ENCODE measurements at places on chromosomes 1 and 21. TPM values are rescaled to one million over a fixed set of nuclear protein-coding genes. Genes with fewer than 3 reads are reported as not detected.
A peak's percentile ranks its signal among the peaks of the same experiment; 100 is the strongest.

DNA sequence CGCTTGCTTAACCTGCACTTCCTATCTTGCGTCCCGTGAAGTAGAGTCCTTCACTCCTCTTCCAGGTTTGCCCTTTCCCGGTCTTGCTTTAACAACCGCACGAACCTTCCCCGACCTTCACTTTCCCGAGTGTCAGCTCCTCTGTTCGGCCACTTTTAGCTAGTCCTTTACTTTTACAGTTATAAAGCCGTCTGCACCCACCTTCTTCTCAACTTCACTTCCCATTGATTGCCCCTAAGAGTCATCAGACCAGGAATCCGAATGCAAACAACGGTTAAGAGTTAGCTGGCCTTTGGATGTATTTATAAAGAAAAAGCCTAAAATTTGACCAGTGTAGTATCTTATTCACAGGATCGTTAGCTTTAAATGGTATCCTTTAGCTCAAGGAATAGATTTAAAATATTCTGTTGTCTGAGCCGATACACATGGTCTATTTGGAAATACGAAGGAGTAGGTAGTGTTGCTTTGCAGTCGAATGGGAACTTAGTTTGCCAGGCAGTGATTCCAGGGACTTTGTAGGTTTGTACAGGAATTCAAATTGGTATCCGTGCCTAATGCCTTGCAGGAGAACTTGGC lies 1.4 kb downstream of the PPP2R5A start:
- no peak for DNase-seq

- no peak for DNase-seq
These were observed 12.7 kb downstream of the KYAT3 start for GRCh38 chr1:88979749-88980116.

DNA sequence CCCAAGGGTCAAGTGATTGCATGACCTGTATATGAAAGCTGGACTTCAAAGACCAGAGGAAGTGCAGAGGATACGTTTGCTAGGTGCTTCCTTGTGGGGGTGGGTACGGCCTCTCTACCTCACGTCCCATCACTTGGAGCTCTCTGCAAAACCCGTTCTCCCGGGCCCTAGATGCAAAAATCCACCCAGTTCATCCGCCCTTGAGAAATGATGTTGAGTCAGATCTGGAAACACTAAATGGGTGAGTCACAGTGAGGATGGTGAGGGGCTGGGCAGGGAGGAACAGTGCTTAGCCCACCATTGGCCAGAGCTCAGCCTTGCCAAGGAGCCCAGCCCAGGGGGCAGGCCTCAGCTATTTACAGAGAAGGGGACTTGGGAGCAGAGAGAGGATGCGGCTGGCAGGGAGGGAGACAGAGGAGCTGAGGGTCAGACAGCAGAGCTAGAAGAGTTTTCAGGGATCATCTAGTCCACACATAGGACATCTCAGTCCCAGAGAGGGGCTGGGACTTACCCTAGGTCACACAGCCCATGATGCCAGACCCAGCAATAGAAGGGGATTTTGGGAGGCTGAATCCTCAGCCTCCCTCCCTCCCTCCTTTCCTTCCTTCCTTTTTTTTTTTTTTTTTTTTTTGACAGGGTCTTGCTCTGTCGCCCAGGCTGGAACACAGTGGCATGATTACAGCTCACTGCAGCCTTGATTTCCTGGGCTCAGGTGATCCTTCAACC lies 14.6 kb downstream of the ARHGEF10L start:
- no peak for DNase-seq

DNA sequence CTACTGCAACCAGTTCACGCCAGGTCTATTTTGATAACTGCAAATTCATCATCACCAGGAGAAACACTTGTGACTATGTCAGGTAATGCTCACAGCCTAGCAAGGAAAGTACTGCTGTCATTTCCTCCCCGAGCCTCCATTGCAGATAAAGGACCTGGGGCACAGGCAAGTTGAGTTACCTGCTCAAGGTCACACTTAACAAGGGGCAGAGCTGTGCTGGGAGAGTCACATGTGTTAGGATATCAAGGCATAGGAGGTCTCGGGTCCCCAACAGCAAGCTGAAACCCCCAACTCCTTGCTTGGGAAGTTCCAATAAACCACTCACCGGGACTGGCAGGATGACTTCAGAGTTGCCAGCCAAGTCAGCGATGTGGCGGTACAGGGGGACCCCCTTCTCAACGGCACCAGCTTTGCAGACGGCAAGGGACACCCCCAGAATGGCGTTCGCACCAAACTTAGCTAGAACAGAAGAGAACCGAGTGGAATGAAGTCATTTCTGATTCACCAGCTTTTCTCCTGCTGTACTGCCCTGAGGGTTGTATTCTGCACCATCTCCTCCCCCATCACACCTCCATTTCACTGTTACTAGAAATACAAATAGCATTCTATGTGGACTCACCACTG lies 11.6 kb downstream of the ENO1 start:
- DNase-seq = no peak

DNA sequence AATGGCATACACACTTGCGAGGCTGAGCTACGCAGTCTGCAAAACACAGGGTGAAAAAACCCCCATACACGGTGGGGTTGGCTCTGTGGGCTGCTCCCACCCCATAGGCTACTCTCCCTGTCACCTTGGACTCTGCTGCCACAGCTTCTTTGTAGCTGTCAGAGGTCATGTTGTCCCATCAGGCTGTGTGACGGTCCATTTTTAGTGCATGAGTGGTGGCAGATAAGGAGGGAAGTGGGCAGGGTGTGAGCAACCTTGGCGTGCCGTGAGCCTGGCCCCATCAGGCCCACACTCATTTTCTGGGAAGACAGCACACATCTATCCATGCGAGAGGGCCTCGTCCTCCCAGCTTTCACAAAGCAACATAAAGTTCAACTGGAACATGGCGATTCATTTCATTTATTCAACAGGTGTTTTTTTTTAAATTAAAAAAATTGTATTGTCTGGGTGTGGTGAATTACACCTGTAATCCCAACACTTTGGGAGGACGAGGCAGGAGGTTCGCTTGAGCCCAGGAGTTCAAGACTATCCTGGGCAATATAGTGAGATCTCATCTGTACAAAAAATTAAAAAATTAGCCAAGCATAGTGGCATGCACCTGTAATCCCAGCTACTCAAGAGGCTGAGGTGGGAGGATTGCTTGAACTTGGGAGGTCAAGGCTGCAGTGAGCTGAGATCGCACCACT lies 9.5 kb downstream of the GPR137B start:
- DNase-seq = no peak

DNA sequence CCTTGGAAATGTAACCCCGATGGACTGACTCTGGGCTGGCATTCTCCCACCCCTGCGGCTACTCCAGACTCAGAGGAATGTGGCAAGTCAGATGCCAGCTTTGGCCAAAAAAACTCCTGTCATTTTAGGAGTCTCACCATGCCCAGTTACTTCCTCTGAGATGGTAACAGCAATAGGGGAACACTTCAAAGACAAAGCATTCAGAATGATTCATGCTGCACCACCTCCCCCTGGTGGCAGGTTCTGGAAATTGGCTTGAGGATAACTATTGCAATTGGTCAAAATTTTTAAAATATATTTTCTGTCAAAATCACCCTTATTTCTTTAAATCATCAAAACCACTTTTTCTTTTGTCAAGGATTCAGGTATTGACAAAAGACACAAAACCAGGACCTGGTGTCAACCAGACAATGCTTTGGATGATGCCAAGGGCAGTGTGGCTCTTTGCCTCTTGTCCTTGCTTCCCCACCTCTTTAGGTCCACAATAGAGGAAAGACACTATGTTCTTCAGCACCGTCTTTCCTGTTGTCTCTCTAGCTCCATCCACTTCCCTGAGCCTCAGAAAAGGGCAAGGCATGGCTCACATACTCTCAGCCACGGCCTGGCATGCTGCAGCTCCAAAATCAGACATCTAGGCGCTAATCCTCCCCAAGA lies 9.9 kb upstream of the CDCA8 start:
- DNase-seq = peak; percentile 81

DNA sequence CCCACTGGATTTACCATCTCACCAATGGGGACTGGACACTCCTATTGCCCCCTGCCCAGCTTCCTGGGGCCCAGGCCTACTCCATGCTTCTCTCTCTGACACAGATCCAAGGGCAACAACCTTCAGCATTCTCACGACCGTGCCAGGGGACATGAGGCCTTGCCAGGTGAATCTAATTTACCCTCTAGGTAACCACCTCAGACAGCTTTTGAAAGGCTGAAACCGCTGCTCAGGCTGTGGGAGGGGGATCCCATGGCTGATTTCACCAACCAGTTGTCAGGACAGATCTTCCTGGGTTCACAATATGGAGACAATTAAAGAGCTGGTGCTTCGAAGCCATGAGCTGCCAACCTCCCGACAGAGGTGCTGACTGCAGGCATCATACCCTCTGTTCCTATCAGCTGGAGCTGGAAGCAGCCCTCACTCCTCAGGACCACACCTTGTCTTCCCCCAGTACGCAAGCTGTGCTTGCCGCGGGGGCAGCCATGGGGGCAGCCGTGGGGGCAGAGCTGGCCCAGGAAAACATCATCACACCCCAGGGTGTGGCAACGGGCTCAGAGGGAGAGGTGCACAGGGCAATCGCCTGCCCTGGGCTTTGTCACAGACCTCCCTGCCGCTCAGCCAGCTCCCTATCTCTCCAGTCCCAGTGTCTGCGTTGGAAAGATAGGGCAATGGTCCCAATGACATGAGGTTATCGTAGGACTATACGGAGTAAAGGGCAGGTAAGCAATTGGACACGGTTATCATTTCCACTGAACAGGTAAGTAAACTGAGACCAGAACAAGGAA lies 120.2 kb downstream of the DMRTB1 start:
- no peak for DNase-seq

The CYP4A11 gene
- total RNA-seq = not detected

The TFF2 gene
- total RNA-seq = not detected

The ACOT7 gene
- 53.6 TPM for total RNA-seq

The SPAG17 gene
- not detected for total RNA-seq

The OR2T29 gene
- not detected for total RNA-seq

The RAB7B gene
- total RNA-seq = not detected
